Activated CD4-positive, alpha-beta T cell treated with anti-CD3 and anti-CD28 coated beads for 1 hour (primary cell): ENCODE measurements at places on chromosomes 4 and X.

- DNase-seq, result no peak
Measured at GRCh38 chrX:74231625-74232024, 72.4 kb upstream of the ZCCHC13 start.

DNA sequence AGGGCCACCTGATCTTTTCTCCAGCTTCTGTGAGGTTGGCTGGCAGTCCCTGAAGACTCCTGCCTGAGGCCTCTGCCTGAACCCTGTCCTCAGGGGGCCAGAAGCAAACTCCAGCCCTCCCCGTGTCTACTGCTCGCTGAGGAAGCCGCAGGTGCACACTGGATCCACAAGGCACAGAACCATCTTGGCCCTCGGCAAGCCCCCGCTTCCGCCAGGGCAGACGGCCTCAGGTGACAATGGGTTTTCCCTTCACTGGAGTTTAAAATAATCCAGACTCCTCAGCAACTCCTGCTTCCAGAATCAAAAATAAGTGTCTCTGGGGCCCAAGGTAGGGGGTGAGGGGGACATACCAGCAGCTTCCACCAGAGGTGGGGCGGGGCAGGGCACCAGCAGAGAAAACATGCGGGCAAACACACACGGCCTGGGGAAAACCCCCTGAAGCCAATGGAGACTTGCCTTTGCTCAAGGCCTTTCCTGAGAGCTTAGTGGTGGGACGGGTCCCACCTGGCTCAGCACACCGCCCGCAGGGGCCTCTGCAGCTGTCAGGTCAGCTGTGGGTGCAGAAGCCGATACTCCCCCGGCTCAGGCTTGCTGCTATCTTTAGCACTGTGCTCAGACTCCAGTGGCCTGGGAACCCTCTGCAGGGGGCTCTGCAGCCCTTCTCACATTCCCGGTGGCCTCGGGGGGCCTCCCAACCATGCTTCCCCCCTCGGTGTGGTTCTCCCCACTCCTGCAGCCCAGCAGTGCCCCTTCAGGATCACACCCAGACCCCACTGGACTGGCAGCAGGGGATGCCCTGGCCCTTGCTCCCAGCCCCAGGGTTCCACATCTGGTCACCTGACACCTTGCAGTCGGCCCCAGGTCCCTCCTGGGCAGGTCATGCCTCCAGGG, 1.9 kb downstream of the MYL5 start:
- no peak for DNase-seq

- DNase-seq, result no peak
Measured at GRCh38 chr4:8742546-8742945, 129.1 kb downstream of the HMX1 start.

DNA sequence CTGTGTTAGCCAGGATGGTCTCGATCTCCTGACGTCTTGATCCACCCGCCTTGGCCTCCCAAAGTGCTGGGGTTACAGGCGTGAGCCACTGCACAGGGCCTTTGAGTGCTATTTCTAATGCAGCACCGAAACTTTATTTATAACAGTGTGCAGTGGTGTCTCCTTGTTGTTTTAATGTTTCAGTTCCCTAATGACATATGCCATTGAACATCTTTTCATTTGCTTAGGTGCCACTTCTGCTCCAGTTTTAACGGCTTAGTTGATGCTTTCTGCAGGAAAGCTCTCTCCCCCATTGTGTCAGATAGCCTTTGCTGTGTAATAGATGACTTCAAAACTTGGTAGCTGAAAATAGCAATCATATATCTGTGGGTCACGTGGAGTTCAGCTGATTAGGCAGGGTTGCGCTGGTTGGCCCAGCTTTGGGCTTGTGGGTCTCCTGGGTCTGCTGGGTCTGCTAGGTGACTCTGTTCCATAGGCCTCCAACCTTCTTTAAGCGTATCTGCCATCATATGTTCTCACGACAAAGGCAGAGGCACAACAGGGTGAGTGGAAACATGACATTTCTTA, 76.4 kb upstream of the SHISA3 start:
- DNase-seq, result no peak

- no peak for DNase-seq
Measured at GRCh38 chr4:81314196-81314896, 99.3 kb upstream of the PRKG2 start.

GRCh38 chrX:37921758-37922157, 74.4 kb upstream of the DYNLT3 start:
- no peak for DNase-seq

- no peak for DNase-seq
Measured at GRCh38 chr4:24054910-24055309, 165.1 kb upstream of the PPARGC1A start.

DNA sequence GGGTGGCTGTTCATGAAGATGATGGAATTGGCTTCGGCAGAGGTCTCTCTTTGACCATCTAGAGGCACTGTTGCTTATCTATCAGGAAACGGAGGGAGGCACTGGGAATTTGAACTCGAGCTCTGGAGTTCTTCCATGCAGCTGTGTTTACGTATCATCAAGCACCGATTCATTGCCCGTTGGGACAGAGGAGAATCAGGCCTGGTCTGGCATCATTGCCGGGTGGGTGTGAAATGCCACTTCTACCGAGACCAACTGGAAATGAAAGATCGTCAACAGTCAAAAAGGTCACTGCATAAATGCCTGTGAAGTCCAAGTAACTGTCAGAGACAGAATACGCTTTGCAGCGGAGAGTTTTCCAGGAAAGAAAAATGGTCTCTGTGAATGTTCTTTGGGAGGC, 166.9 kb downstream of the ASMT start:
- no peak for DNase-seq

DNA sequence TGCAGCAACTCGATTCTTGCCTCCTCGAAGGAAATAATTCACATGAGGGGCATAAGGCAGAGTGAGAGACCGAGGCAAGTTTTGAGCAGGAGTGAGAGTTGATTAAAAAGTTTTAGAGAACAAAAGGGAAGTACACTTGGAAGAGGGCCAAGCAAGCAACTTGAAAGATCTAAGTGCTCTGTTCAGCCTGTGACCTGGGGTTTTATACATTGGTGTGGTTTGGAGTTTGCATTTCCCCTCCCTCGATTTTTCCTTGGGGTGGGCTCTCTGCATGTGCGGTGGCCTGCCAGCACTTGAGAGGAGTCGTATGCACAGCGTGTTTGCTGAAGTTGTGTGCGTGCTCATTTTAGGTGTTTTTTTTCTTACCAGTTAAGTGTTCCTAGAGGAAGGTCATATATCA, 356.4 kb downstream of the KLHL4 start:
- no peak for DNase-seq

GRCh38 chrX:121008920-121009319, 23.4 kb upstream of the CT47A1 start:
- no peak for DNase-seq

DNA sequence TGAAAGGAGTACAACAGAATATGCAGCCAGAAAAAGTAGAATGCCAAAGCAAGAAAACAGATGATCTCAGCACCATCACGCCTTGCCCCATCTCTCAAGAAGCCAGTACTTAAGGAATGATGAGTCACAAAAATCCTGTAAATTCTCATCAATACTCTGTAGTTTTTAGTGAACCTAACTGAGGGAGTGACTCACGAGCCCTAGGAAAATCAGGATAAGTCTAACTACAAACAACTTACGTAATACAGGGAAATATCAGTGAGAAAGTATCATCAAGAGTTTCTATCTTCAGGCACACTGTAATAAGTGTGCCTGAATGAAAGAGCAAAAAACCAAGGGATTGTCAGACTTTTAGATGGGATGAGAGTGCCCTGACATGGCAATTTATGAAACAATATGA, 644.4 kb downstream of the STPG2 start:
- no peak for DNase-seq

DNA sequence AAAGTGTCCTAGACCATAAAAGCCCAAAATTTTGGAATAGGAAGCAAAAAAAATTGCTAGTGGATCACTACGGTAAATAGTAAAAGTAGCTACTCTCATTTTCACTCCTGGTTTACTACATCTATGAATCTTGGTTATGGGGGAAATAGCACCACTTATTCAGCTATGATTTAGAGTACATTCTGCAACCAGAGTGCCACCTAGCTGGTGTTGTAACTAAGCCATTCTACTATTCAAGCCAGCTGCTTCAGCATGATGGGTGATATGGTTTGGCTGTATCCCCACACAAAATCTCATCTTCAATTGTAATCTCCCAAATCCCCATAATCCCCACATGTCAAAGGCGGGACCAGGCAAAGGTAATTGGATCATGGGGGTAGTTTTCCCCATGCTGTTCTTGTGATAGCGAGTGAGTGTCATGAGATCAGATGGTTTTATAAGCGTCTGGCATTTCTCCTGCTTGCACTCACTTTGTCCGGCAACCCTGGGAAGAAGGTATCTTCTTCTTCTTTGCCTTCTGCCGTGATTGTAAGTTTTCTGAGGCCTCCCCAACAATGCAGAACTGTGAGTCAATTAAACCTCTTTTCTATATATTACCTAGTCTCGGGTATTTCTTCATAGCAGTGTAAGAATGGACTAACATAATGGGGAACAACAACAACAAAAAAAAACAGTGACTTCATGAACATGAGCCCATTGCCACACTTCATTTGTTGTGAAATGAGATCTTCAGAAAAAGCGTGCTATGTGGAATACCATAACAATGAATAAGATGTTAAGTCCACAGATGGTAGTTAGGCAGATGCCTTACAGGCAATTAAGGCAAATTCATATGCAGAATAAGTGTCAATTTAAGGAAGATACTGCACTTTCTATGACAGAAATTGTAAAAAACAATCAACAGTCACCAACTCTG, 280.1 kb downstream of the PABPC4L start:
- DNase-seq, result no peak

GRCh38 chr4:130985371-130985770, 1889.4 kb downstream of the C4orf33 start:
- DNase-seq, result no peak

- DNase-seq, result no peak
Measured at GRCh38 chr4:120007191-120007871, 59.3 kb downstream of the MAD2L1 start.

DNA sequence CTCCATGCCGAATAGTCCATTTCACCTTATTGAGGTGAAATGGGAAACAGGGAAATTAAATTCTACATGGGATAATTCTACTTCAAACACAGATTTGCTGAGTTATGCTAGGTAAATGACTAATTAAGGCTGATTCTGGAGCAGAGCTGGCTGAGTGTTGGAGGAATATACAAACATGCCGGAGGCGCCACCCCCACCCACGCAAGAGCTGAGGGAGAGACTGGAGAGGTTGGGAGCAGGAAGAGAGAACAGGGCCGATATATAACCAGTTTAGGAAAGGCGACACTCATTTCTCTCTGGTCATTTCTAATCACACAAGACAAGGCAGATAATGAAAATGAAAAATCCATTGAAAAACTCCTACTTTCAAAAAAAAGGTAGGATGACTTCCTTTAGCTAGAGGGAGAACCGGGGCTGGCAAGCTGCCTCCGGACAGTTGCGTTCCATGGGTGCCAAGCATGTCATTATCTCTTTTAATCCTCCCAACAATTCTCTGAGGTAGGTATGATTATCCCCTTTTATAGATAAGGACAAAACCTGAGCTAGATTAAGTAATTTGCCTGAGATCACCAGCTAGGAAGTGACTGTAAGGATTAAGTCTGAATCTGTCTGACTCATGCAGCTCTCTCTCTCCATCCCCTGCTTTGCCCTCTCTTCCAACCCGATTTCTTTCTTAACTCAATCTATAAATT, 27.6 kb upstream of the CFAP299 start:
- no peak for DNase-seq

- DNase-seq, result no peak
Measured at GRCh38 chrX:133929836-133930464, 55.4 kb downstream of the GPC3 start.

DNA sequence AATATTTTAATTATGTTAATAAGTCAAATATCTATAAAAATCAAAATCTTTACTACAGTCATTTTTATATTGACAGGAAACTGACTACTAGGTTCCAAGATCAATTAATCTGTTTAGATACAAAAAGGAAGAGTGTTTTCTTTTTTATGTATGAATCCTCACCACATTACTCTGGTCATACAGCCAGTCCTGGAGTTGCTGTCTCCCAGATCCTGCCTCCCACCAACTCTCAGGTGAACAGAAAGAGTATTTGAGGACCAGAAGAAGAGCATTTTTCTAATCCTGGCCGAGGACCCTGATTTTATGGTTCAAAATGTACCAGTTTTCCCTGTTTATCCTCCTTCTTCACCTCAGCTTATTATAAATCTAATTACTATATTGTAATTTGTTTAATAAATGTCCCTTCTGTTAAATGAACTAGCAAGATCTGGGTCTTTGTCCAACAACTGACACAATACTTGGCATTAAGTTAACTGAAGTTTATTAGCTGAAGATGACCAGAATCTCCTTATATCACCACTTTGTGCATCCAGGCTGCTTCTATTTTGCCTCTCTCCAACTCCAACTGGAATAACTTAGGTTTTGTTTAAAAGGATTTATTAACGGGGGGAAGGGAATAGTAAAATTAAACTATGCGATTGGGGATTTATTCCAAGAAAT, 224.4 kb upstream of the PCDH7 start:
- no peak for DNase-seq

DNA sequence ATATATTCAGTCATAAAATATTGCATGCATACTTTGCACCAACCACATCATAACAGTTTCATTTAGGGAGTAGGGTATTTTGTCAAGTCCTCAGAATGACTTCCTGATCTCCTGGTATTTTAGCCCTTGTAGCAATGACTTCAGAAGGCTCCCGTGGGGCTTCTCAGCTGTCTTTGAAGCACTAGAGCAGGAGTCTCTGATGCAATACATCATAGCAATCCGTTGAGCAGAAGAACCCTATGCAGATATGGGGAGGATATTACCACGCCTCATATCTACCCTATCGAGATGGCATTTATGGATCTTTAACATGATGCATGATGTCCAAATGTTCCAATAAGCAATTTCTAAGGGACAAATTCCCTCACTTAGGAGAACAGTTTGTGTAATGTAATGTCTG, 373.7 kb upstream of the FTHL17 start:
- no peak for DNase-seq

DNA sequence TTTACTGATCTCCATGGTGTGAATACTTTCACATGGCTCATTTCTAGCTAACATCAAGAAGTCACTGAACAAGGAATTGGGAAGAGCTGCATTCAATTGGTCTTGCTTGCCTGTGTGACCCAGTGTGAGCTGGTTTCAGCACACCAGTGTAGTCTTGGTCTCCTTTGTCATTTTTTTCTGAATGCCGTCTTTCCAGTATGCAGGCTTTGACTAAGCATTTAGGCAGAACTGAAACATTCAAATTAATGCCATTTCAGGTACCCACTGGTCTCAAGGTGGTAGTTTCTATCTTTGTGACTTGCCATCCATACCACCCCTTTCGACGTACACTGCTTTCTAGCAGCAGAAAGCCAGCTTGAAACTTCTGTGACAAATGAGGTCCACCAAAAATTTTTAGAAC, 550.5 kb upstream of the BOD1L1 start:
- no peak for DNase-seq

DNA sequence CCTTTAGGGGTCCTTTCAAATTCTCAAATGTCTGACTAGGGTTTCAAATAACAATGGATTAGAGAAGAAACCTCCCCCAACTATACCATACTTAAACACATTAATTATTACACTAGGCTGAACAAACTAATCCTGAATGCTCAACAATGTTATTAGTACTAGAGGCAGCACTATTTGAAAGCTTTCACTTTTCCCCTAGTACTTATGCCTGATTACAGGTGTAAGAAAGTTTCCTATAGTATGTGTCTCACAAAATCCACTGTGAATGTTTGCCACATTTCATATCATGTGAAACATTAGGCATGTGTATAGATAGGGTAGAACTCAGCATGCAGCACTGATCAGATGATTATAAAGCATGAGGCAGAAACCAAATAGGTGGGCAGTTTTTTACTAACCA, 336.2 kb downstream of the ZNF674 start:
- no peak for DNase-seq
